ENCODE measurements at places on chromosomes 6 and 20.

DNA sequence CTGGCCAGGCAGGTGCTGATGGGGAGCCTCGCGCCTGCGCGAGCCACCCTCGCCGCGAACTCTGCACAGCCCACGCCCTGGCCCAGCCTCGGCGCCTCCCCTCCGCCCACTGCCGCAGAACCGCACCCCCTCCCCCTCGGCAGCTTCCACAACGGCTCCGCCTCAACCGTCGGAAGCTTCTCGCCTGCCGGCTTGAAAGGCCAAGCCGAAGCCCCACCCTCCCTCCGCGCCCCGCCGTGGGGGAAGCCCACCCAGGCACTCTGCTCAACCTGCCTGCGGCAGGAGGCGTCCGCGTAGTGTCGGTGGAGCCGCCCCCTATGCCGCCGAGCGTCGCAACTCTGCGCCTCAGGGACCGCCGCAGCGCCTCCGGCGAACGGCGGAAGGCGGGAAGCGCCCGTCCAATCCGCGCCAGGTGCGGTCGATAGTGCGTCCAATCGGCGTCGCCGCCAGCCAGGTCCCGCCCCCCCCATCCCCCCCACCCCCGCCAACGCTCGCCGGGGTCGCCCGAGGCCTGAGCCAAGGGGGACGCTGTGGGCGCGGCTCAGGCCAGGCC lies at the start of gene SYCP2:
SYCP2 (minus strand) TSS at position 342 of the 553 bp plus-strand sequence. CDS start 11,224 bp downstream, outside the sequence.
- no peak for DNase-seq

DNA sequence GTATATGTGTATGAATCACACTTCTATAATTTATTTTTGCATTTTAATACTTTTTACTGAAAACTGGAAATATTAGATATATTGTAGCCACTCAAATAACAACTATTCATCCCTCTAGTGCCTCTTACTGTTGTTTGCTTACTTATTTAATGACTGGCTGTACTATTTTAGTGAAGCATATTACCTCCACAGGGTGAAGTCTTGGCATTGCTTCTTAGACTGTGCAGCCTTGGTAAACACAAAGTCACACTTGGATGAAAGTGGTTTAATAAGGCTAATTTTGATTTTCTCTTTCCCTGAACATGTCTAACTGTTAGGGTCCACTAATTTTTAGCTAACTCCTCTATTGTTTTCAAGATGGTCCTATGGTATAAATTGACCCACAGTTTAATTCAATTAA lies 1043.2 kb upstream of the ADGRB3 start:
- no peak for DNase-seq

DNA sequence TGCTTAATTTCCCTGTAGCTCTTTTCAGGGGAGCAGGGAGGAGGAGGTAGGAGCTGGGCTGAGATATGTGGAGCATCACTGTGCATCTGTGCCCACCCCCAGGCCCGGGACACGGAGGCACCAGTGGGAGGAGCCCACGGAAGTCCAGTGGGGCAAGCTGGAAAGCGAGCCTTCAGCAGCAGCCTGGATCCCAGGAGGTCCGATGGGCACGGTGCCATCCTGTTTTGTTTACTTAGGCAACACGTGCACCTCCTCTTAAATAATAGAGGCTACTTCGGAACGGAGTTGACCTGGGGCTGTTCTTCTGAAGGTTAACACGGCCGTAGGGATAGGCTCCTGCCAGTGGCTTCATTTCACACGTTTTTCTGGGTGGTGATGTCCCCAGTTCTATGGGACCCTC lies 51.6 kb downstream of the CDH4 start:
- DNase-seq, result no peak

DNA sequence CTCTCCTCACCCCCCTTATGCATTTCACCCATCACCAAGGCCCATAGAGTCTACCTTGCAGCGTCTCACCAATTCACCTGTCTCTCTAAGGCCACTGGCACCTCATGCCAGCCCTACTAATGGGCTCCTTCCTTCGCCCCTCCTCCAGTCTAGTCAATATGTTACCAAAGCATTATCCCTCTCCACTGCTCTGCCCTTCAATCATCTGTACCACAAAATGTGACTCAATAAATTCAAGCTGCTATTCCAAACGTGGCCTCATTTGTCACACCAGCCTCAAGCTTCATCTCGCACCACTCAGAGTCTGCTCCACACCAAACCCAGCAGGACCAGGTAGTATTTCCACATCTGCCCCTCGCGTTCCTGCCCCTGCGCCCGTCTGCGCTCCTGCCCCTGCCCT lies 21.8 kb upstream of the RPS6KA2 start:
- no peak for DNase-seq

GRCh38 chr6:160750276-160750689 lies 48.2 kb downstream of the PLG start:
- no peak for DNase-seq

DNA sequence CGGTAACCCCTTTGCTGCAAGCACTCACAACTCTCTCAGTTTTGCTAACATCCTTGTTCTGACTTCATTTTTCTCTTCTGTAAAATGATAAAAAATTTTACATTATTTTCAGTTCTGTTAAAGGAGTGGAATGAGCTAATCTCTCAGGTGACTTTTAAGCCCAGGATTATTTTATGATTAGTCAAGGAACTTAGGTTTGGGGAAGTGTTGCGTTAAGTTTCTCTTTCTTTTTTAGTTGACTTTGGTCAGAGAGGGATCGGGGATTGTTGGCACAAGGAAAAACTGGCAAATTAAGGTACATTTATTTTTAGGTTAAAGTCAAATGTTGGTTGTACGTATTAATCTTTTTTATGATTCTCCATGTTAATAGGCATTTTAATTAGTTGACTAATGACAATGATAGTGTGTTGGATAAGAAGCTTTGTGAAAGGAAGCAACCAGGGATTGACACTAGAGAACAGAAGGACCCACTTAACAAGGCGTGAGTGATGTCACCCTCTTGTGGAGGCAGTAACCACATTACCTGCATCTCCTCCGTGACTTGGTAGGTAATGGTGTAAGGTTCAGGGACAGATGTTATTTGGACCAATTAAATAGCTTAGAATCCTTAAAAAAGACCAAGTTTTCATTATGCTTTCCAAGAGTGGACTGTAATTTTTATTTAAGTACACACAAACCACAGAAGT lies 31.6 kb downstream of the CD83 start:
- no peak for DNase-seq

GRCh38 chr6:71544028-71544427 lies 255.4 kb downstream of the OGFRL1 start:
- peak; percentile 65 for DNase-seq

- no peak for DNase-seq
Observed at GRCh38 chr6:7532821-7533220, 8.7 kb upstream of the DSP start.

GRCh38 chr20:45036044-45036755 lies 64.7 kb downstream of the KCNS1 start:
- DNase-seq, result peak; percentile 71

- peak; percentile 35 for DNase-seq
Observed at GRCh38 chr6:33112148-33112547, 36.4 kb downstream of the HLA-DPB1 start.

GRCh38 chr6:42988486-42989020 lies 4.2 kb downstream of the PPP2R5D start:
- DNase-seq, result no peak

DNA sequence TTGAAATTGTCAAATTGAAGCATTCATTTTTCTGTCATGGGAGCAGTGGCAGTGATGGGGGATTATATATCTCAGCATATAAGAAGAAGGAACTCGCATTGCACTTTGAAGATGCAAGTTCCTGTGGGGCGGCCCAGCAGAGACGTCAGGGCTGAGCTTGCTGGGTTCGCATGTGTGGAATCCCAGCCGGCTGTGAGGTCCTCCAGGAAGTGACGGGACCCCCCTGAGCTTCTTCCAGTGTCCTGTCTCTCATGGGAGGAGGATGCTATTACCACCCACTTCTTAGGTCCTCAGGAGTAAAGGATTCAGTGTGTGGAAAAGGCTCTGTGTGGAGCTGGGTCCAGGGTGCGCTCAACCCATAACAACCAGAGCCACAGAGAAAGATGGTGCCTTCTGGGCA lies 201.2 kb downstream of the CDH4 start:
- no peak for DNase-seq

GRCh38 chr20:47315339-47316056 lies 41.0 kb downstream of the ZMYND8 start:
- DNase-seq, result peak; percentile 97

DNA sequence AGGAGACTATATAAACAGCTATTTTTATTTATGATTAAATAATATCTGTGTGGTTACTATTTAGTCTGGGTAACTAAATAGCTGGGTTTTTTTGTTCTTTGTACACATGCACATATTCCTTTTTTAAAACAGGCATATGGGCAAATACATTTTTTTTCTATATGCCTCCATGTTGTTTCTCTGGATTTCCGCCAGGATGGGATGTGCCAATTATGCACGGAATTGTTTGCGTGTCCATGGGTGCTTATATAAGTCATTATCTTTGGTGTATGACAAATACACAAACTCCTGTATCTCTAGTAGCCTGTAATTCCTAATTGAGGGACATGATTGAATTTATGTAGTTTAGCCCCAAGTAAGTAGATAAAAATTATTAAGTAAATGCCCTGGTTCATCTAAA lies 226.9 kb downstream of the BCKDHB start:
- DNase-seq, result no peak

DNA sequence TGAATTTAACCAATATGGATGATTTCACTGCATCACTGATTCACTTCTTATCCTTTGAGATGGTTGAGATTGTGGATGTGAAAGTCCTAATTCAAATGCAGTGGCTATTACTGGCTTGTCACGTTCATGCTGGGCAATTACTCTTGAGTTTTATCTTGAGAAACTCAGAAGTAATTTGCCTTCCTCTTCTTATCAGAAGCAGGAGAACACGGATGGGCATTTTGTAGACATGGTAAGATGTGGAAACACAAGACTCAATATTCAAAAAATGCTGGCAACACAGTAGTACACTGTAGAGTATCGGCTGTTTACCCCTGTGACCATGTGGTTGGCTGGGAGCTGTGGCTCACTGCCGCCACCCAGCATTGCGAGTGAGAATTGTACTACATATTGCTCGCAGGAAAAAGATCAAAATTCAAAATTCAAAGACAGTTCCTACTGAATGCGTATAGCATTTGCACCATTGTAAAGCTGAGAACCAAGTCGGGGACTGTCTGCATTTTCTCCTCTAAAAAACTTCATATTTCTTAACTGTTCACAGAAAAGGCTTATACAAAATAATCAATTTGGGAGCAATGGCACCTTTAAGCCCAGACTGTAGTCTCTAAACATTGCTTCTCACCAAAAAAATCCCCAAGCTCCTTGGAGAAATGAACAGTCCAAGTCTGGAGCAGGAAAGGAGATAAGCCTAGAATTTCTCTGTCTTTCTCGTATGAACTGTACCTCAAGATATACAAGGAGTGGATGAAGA lies 61.9 kb upstream of the ELOVL5 start:
- peak; percentile 42 for DNase-seq

GRCh38 chr6:107114926-107115694 lies at the start of gene BEND3:
Gene BEND3 (minus strand): TSS chr6:107115515. CDS start chr6:107099285, 16,230 bp downstream.
- DNase-seq, result peak; percentile 24

DNA sequence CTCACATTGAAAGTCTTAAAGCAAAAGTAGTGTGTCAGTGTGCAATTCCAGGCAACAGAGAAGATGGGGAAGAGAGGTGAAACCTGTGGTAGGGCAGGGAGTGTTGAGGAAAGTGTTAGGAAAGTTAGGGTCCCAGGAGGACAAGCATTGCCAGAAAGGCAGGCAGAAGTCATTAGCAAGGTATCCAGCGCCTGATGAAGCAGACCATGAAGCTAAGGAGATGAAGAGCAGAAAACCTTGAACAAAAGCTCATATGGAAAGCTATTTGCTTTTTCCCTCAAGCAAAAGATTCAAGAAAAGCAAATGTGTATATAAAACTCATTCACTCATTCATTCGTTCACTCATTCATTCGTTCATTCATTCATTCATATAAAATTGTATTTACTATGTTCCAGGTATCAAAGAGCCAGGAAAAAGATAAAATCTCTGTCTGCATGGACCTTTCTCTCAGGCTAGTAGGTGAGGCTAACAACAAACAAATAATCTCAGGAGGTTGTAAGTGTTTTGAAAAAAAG lies 96.5 kb downstream of the ELOVL5 start:
- no peak for DNase-seq

DNA sequence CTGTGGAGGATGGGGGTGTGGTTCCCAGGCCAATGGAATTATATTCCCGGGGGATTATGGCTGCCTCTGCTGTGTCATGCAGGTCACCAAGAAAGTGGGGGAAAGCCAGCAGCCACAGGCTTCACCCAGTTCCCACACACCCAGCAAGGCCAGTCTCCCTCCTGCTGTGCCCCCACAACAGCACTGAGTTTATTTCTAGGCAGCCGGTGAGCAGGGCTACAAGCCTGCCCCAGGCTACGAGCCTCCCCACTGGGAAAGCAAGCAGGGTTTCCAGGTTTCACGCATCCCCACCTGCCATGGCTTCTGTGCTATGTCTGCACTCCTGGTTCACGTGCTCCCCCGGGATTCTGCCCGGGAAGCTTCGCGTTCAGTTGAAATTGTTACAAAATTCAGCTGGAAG lies 72.6 kb downstream of the ERMARD start:
- no peak for DNase-seq

GRCh38 chr6:156175971-156176421 lies 601.2 kb upstream of the ARID1B start:
- no peak for DNase-seq

GRCh38 chr6:15527838-15528617 lies 134.8 kb downstream of the DTNBP1 start:
- no peak for DNase-seq

GRCh38 chr20:59421089-59421488 lies 120.7 kb downstream of the EDN3 start:
- DNase-seq, result no peak

GRCh38 chr6:45813943-45814342 lies 201.7 kb downstream of the CLIC5 start:
- DNase-seq, result no peak

- no peak for DNase-seq
Observed at GRCh38 chr20:62760856-62761758, 35.2 kb upstream of the MRGBP start.

- no peak for DNase-seq
Observed at GRCh38 chr20:11119573-11119972, 445.8 kb upstream of the JAG1 start.

DNA sequence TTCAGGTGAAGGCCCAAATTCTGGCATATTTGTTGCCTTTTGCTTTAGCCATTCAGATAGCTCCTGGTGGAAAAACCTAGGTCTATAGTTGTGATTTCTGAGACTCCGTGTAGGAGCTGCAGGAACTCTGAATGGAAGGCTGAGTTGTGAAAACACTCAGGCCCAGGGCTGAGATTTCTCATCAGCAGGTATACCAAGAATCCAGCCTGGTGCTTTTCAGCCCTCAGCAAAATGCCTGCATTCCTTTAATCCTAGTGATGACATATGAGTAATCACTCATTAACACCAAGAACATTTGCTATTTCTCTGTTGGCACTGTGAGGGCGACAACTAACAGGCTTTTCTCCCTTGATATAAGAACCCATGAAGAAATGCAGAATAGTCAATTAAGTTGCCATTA lies 546.1 kb upstream of the MAN1A1 start:
- no peak for DNase-seq

GRCh38 chr20:20491784-20492264 lies 123.9 kb downstream of the INSM1 start:
- no peak for DNase-seq

GRCh38 chr20:9154464-9155024 lies 85.7 kb downstream of the PLCB4 start:
- DNase-seq, result no peak
